ENCODE measurements at places on chromosomes 7 and 10. TPM values are rescaled to one million over a fixed set of nuclear protein-coding genes. Genes with fewer than 3 reads are reported as not detected.

CHCHD2 gene
- 302 TPM for total RNA-seq

FAM20C gene
- 19.8 TPM for total RNA-seq

CACNA2D1 gene
- 49.0 TPM for total RNA-seq

TBXAS1 gene
- 4.2 TPM for total RNA-seq

PGAM2 gene
- not detected for total RNA-seq

NUDCD3 gene
- total RNA-seq: 125 TPM

Data from endothelial cell of coronary artery (primary cell).